ENCODE measurements at places on chromosomes 3 and 15. TPM values are rescaled to one million over a fixed set of nuclear protein-coding genes. Genes with fewer than 3 reads are reported as not detected.

IGDCC3 gene
- 0.69 TPM for total RNA-seq

SH2D7 gene
- total RNA-seq: not detected

PCLAF gene
- 21.2 TPM for total RNA-seq

GOLGA8Q gene
- total RNA-seq: 4.7 TPM

EHHADH gene
- total RNA-seq: 4.3 TPM

RTP1 gene
- total RNA-seq: not detected

KCNMB3 gene
- 2.0 TPM for total RNA-seq

PLSCR5 gene
- total RNA-seq: not detected

GPR87 gene
- 13.3 TPM for total RNA-seq

CCR9 gene
- total RNA-seq: not detected

DNA sequence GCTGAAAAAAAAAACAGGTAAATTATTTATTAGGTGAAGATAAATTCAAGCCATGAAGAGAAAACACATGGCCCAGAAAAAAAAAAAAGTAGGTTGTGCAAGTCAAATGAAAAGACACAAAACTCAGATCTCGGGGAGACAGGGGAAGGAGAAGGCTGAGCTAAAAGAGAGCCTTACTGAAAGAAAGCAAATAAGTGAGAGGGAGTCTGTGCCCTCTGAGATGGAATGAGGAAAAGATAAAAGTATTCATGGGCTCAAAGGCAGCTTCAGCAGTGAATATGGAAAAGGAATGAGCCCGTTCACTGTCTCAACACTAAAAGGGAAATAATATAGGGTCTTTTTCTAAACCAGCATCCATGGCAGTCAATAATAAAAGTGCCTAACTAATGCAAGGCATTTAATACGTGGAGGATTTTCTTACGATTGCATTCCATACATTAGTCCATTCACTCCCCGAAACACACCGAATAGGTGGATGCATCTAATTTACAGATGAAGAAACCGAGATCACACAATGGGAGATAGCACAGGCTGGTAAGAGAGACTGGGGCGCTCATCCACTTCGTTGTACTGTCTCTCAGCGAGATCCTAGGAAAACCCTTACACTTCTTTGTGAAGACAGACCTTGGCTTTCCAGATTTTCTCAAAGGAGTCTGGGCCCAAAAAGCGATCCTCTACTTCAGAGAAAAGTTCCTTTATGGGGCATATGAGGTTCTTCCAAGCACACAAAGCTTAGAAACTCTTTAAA lies 1.1 kb downstream of the TFDP2 start:
- DNase-seq: no peak

GRCh38 chr3:109382588-109382987 lies 45.2 kb upstream of the DPPA4 start:
- no peak for DNase-seq

- no peak for DNase-seq
Measured at GRCh38 chr3:81734742-81735141, 26.7 kb downstream of the GBE1 start.

DNA sequence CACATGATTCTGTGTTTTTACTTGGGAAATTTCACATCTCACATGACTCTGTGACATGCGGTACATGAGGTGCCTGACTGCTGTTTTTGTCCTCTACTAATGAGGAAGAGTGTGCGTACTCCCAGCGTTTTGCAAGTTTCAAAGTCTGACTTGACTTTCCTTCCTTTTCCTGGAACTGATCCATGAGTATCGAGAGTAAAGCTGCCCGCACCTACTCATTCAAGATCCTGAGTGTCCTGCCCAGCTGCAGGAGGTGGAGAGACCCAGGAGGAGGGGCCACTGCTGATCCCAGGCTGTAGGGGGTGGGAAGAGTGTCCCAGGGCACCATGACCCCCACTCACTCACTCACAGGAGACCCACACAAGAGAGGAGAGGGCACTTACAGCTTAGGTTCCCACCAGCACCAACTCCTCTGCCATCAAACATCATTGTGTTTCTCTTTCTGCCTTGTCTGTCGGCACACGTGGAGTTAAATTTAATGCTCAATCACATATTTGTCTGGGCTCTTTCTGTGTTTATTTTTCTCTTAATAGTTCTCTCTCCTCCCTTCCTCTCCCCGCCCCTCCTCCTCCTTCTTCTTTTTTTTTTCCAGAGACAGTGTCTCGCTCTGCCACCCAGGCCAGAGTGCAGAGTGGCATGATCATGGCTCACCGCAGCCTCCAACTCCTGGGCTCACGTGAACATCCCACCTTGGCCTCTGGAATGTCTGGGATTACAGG lies 1.4 kb downstream of the CCR5AS start:
- DNase-seq: no peak

DNA sequence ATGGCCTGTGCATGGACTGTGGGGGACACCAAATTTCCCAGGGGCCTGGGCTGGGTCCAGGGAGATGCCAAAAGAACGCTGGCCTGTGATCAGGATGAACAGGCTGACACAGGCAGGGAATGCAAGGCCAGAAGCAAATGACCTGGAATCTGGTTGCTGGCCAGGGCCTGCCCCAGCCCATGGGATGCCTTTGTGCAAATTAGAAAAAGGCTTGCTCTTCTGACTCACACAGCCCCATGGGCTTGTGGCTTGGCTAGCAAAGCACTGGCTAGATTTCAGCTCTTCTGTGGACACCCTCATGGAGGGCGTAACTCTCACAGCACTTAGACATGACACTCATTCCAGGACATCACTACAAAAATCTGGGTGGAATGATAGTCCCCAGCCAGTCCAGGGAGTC lies 356.0 kb downstream of the SHQ1 start:
- DNase-seq: no peak

DNA sequence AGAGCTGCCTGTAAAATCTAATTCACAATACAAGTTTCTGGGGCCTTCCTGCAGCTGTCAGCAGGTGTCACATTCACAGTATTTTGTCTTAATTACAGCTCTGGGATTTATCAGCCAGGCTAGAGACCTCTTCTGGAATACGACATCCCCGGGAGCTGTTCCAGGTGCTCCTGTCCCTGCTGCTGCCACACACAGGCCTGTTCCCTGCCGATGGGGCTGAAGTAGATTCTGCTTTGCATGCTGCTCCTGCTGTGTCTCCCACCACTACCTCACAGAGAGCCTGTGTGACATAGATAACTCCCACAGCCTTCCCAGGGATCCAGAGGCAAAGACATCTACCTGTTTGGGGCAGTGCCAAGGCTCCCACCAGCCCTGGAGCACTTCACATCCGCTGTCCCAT lies 20.4 kb downstream of the COLQ start:
- no peak for DNase-seq

GRCh38 chr15:60074181-60074885 lies 70.2 kb downstream of the FOXB1 start:
- no peak for DNase-seq

GRCh38 chr3:28317438-28318022 lies 31.0 kb upstream of the ZCWPW2 start:
- DNase-seq: peak; percentile 1

DNA sequence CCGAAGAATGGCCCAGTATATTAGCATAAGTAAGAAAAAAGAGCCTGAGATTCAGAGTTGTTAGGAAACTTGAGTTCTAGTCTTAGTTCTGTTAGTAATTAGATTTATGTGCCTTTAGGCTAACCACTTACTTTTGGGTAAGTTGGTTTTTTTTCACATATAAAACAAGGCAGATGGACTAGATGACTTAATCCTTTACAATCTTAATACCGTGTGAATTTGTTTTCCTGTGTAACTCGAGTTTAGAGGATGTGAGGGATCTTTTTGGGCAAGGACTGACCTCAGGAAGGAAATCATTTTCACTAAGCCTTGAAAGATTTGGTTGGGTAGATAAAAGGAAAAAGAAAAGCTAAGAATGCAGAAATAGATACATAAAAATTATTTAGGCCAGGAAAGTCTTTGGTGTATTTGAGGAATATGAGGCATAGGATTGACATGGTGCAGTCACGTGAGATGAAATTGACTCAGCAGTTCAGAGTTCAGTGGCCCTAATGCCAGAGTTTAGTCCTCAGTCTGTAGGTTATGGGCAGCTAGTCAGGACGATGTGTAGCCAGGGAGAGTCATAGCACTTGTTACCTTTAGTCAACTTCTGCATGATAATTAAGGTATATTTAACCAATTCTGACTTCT lies 34.6 kb downstream of the PAK2 start:
- no peak for DNase-seq

GRCh38 chr3:156760333-156760732 lies 65.8 kb upstream of the LEKR1 start:
- no peak for DNase-seq

DNA sequence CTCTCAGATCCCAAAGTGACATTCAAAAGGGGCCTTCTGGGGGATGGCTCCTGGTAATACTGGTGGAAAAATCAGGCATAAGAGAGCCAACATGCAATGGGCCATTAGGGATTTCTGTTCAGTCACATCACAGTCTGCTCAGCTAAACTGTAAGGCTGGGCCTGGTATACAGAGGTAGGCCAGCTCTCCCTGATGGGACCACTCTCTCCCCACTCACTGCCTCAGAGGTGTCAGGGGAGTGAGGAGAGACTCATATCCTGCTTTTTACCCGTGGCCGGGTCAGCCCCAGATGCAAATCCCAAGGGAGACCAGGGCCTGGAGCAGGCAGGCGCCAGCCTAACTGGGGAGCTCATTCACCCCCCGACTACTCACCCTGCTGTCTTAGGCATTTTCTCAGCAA lies 48.1 kb upstream of the TPM1 start:
- no peak for DNase-seq

GRCh38 chr3:45607790-45608189 lies 13.2 kb downstream of the LIMD1 start:
- DNase-seq: peak; percentile 21

GRCh38 chr3:66253790-66254620 lies 33.2 kb downstream of the SLC25A26 start:
- peak; percentile 28 for DNase-seq

- no peak for DNase-seq
Measured at GRCh38 chr3:160005004-160005403, 16.4 kb downstream of the IL12A start.

All from skin of body (tissue), 3 donors.